ENCODE measurements at places on chromosomes 6 and 20.

DNA sequence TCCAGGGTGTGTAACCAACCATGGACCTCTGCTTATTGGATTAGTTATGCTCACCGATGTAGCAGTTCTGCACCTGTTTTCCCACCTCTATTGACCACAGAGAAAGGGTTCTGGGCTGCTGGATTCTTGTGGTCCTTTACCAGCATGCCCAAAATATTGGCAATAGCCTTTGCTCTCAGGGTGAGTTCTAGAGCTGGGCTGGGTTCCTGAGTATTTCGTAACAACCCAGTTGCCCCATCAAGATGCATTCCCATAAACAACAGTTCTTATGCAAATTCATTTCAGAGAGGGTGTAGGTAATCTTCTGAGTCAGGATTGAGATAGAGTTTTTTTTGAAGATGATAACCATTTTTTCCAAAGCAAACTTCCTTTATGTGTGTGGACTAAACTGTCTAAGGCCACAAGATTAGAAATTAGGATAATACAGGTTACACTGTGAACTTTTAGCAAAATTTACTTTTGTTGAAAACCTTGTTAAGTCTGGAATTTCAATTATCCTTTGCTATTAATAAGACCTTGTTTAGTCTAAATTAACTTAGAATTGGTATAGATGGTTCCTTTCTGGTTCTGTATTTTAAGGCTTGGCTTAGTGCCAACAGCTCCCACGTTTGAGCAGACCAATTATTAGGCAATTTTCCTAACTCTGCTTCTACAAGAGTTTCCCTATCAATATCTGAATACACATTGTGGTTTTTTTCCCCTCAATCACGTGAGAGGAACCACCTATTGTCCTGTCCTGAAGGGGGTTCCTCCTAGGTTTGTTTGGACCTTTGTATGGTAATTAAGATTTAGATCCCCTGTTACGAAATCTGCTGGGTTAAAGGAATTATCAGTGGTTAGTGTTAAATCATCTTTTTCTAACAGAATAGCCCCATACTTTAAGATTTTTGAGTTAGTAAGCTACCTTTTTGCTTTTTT lies 46.1 kb downstream of the TBX18 start:
- no peak for DNase-seq

- DNase-seq = no peak
Measured at GRCh38 chr6:135722190-135722589, 129.3 kb upstream of the PDE7B start.

GRCh38 chr20:43839793-43840199 lies 74.9 kb upstream of the TOX2 start:
- DNase-seq = no peak

DNA sequence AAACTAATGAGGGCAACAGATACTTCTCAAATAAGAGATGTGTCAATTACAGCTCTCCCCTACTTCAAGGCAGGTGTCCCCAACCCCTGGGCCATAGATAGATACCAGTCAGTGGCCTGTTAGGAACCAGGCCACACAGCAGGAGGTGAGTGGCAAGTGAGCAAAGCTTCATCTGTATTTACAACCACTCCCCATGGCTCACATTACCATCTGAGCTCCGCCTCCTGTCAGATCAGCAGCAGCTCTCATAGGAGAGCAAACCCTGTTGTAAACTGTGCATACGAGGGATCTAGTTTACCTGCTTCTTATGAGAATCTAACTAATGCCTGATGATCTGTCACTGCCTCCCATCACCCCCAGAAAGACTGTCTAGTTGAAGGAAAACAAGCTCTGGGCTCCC lies 422.1 kb downstream of the GJA1 start:
- no peak for DNase-seq

- DNase-seq = no peak
Measured at GRCh38 chr6:51541847-51542246, 545.6 kb downstream of the PKHD1 start.

DNA sequence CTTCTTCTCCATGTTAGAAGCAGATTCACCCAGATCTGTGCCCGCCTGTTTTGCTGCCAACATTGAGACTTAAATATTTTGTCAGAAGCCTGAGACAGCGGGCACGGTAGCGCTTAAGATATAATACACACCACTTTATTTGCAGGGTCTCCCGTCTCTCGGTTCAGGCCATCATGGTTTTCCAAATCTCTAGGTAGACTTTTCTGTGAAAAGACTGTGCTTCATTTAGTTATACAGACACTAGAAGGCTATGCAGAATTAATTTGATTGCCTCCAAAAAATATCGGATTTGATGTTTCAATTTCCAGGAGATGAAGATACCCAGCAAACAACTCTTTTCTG lies 598 bp downstream of the TBP start:
- no peak for DNase-seq

DNA sequence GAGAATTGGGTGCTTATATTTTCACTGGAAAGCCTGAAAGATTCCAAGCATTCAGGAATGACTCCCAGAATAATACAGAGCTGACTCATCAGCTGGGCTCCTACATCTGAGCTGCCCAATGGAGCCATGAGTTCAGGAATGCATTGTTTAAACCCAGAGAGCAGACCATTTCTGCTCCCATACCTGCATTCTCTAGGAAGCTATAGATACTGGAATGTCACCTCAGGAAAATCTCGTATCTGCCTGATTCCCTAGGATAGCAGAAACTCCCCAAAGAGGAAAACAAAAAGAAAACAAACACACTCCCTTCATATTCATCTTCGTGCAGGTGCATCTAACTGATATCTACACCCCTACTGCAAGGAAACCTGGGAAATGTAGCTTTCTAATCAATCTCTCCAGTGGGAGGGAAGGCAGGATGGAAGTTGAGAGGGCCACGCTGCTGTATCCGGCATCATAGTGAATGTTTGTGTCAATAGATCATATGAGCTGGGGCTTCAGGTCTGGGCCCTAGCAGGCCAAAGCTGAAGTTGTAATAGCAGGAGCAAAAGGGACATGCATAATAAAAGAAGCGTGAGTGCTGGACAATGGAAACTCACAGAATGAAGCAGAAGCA lies 8.2 kb upstream of the SLC2A12 start:
- peak; percentile 57 for DNase-seq

DNA sequence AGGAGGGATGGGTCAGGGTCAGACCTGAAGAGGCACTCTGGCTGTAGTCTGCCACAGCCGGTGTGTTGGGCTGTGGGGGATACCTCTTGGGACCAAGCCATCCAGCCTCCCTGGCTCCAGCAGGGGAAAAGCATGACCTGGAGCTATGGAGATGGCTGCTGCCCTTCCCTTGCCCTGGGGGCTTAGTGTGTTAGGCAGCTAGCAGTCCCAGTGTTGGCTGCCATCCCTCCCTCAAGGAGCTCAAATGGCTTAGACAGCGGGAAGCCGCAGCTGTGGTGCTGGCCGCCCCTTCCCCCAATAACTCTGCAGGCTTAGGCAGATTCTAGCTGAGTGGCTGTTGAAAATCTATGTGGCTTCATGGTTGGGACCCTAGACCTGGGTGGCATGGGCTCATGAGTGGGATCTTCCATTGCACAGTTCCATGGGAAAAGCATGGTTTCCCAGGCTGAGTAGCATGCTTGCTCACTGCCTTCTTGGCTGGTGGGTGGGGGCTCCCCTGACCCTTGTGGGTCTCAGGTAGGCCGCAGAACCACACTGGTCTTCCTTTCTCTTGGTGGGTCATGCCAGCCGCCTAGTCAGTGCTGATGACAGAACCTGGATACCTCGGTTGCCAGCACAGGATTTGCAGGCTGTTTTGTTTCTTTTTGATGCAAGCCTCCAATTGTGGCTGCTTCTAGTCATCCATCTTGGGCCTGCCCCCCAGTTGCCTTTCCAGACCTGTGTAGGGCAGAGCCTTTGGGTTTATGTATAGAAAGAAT lies 69.0 kb upstream of the AHI1 start:
- DNase-seq = no peak

- DNase-seq = no peak
Measured at GRCh38 chr6:128463942-128464341, 56.5 kb downstream of the PTPRK start.

GRCh38 chr6:32969685-32970412 lies 1.5 kb downstream of the BRD2 start:
- DNase-seq = peak; percentile 83

GRCh38 chr6:47377971-47378370 lies 68.3 kb upstream of the TNFRSF21 start:
- DNase-seq = no peak

DNA sequence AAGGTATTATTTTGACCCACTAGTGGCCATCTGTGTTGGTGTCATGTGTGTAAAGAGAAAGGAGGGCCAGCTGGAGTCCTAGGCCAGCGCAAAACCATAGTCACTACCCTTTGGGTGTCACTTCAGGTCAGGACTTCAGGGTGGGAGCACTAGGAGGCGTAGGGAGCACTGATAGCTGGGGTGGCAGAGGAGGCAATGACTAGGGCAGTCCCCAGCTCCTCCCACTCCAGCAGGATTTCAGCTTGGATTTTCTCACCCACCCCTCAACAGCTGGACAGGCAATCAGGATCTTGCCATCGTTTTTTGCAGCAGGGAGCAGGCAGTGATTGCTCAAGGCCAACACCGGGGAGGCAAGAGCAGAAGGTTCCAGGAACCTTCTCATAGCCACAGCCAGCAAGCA lies 4.2 kb upstream of the HLA-DOA start:
- no peak for DNase-seq

- no peak for DNase-seq
Measured at GRCh38 chr6:161319231-161319630, 45.4 kb upstream of the AGPAT4 start.

DNA sequence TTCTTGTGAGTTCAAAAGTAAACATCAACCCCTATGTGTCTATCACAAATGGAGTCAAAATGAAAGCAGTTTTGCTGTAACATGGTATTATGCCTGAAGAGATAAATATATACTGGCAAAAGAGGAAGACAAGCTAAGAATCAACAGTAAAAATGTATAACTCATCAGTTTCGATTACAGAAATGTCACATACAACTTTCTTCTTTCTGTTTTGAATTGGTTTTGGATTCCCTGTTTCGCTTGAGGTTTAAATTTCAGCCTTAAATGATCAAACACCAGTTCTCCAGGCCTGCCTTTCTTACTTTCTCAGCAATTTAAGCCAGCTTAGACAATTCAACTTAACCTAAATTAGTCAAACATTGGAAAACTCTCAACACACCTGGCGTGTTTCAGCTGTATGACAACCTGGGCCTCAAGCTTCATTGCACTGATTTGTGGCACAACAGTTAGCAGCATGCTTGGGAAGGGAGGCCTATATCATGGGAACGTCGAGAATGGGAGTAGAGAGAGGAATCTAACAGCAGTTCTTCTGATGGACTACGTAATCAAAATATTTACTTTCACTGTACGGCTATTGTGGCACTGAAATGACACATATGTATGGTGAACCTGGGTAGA lies 51.9 kb upstream of the MARCKS start:
- DNase-seq = no peak

DNA sequence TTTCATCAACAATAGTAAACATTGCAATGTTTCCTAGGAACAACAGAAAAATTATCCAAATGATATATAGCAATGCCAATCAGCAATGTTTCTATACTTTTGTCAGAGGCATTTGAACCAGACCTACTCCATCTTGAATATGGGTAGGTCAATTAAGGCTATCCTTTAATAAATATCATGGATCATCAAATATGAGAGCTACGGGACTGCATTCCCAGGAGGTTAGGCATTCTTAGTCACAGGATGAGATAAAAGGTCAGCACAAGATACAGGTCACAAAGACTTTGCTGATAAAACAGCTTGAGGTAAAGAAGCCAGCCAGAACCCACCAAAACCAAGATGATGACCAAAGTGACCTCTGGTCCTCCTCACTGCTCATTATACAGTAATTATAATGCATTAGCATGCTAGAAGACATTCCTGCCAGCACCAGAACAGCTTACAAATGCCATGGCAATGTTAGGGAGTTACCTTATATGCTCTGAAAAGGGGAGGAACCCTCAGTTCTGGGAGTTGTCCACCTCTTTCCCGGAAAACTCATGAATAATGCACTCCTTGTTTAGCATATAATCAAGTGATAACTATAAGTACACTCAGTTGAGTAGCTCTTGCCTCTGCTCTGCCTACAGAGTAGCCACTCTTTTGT lies 8.6 kb upstream of the SERPINB6 start:
- DNase-seq = no peak

Measured in HepG2 (cell line).